ENCODE measurements at places on chromosomes 6 and 20.

- no peak for DNase-seq
Observed at GRCh38 chr6:92188016-92188415, 1231.3 kb downstream of the EPHA7 start.

DNA sequence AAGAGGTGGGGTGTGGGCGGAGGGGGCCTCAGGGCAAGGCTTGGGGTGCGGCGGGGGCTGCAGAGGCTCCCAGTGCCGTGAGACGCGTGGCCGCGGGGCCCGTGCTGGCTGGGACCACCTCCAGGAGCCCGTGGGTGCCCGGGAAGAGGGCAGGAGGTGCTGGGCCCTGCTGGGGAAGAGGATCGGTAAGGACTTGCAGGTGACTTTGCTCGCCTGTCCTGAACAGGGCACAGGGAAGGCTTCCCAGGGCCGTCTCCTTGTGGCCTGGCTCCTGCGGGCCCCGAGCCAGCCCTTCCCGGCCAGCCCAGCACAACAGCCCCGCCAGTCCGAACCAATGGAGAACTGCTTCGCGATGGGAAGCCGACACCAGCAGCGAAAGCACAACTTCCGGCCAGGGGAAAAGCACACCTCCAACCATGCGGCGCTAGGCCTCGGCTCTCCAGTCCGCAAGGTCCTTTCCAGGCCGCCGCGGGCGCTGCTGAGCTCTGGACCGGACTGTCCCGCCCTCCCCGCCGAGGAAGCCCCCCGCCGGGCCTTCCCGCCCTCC is 32.3 kb downstream of the IRF4 start:
- no peak for DNase-seq

DNA sequence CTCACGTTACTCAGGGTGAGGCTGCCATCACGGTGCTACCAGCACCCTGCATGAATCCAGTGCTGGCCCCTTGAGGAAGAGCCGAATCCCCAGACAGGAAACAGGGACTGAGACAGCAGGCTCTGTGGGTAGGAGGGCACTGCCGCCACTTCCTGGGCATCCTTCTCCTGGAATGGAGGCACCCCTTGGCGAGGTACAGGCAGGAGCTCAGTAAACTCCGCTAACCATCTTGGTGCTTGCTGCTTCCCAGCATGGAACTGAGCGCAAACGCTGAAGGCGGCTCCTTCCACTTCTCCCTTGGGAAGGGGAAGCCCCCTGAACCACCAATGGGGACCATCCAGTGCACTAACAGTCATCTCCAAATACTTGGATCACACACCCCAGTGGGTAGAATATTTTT is 13.5 kb upstream of the CCDC167 start:
- no peak for DNase-seq

DNA sequence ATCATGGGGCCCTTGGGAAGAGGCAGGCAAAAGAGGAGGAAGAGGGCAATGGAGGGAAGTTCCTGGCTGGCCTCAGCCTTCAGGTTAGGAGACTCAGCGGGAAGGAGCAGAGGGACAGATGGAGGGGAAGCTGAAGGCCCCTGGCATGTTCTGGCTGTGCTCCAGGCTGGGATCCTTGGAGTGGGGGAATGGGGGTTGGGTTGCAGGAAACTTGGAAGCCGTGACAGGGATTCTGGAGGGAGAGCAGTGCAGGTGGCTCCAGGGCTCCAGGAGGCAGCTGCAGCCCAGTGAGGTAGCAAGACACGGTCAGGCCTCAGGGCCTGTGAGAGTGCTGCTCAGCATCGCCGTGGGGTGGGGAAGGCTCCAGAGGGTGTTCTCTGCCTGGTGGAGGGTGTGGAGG is 64.6 kb upstream of the SCP2D1 start:
- DNase-seq, result no peak

- no peak for DNase-seq
Observed at GRCh38 chr6:147244832-147245231, 40.6 kb downstream of the STXBP5 start.

DNA sequence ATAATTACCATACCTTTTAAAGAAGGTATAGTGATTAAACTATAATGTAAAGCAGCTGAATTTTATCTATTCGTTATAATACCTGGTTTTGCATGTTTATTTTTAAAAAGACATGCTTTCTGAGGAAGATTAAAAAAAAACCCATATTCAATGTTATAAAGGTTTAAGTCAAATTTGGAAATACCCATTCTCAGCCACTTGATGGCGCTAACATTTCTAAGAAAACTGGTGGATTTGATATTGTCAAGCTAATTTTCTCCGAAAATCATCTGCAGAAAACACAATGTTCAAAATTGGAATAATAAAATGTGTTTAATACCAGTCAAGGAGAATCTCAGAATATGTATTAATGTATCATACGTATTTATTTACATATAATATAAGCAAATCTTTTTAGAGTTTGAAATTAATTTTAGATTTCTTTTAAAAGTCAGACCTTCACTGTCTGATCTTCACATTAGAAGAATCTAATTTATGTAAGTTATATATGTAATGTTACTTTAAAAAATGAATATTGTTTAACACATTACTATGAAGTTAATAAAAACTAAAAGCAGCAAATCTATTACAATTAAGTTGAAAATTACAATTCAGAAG is 35.0 kb downstream of the SHPRH start:
- DNase-seq, result peak; percentile 6

DNA sequence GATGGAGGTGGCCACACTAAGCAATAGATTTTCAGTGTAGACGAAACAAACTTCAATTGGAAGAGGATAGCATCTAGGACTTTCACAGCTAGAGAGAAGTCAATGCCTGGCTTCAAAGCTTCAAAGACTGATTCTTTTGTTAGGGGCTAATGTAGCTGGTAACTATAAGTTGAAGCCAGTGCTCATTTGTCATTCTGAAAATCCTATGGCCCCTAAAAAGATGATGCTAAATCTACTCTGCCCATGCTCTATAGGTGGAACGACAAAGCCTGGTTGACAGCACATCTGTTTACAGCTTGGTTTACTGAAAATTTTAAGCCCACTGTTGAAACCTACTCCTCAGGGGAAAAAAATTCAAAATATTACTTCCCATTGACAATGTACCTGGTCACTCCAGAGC is 226.7 kb downstream of the BCAS1 start:
- DNase-seq, result no peak

GRCh38 chr20:61353261-61354000 is 101.4 kb downstream of the CDH4 start:
- DNase-seq, result peak; percentile 86

GRCh38 chr6:127539272-127539671 is 20.1 kb upstream of the MTCL3 start:
- DNase-seq, result no peak

DNA sequence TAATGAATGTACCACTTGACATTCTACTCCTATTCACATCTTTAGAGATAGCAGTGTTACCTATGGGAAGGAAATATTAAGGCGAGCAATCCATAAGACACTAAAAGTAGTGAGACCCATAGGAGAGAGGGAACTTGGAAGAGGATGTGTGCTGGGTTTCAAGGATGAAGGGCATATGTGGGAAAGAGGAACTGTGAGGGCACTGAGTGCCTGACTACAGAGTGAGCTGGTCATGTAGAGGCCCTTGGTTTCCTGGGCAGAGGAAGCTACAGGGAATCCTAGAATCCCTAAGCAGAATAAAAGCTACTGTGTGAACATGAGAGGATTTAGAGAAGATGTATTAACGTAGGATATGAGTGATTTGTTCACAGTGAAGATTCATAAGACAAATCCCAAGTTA is 262.8 kb downstream of the FARS2 start:
- DNase-seq, result no peak

- DNase-seq, result no peak
Observed at GRCh38 chr6:142458836-142459235, 157.0 kb downstream of the ADGRG6 start.

- DNase-seq, result peak; percentile 45
Observed at GRCh38 chr6:2103765-2104523, 141.5 kb downstream of the GMDS start.

DNA sequence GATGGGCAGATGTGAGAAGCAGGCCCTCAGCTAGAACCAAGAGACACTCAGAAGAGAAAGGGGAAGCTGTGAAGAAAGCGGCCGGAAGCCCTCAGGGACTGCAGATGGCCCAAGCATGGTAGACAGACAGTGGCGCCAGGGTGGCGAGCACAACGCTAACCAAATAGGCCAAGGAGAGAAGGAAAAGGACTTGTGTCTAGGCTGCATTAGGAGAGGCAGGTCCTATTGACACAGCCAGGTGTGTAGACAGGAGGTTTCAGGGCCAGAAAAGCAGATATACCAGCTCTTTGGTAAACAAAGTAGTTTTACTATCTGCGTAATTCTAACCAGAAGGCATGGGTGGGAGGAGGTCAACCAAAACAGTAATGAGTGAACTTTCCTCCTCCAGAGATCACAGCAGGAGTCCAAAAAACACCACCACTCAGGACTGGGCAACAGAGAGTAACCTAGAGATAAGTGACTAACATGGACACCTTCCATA is 15.8 kb upstream of the MAP7 start:
- no peak for DNase-seq

- DNase-seq, result peak; percentile 90
Observed at GRCh38 chr6:20811109-20811761, 277.0 kb downstream of the CDKAL1 start.

GRCh38 chr6:159045801-159046200 is 1.0 kb upstream of the TAGAP start:
- DNase-seq, result no peak

DNA sequence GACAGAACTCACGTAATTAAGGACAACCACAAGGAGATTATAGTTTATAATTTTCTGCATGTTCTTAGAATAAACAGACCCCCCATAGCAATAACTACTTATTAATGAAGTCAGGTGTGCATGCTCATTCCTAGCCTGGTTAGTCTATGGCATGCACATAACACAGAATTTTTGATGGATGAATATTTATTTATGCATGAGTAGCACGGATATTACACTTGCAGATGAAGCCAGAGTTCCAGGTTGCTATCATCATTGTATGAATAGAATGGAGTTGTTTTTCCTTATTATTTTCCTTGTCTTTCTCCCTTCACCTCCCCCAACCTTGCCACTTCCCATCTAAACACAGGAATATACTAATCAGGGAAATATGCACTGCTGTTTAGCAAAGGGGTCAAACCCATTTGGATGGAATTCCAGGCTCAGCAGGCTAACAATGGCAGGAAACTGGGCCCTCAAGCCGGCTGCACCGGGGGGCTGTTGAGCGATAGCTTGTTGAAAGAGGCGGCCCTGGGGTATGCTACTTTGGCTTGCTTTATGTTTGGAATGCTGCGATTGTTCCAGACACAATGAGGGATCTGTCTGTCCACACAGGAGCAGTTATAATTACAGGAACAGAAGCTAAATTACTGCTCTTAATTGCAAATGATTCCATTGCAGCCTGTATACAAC is 112.6 kb downstream of the TMEM170B start:
- DNase-seq, result no peak

DNA sequence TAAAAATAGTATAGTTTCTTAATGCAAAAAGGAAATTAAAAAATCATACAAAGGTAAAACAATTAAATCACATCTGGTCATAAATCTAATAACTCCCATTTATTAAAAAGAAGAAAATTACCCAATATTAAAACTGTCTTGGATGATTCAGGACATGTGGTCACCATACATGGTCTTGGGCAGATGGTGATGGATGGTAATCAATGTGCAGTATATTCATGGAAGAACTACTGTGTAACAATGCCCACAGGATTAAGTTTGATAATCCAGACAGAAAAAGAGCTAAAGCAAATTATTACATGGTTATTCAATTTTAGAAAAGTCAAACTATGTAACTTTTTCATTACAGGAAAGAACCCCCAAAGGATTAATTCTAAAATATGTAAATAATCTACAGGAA is 480.6 kb downstream of the QKI start:
- no peak for DNase-seq

DNA sequence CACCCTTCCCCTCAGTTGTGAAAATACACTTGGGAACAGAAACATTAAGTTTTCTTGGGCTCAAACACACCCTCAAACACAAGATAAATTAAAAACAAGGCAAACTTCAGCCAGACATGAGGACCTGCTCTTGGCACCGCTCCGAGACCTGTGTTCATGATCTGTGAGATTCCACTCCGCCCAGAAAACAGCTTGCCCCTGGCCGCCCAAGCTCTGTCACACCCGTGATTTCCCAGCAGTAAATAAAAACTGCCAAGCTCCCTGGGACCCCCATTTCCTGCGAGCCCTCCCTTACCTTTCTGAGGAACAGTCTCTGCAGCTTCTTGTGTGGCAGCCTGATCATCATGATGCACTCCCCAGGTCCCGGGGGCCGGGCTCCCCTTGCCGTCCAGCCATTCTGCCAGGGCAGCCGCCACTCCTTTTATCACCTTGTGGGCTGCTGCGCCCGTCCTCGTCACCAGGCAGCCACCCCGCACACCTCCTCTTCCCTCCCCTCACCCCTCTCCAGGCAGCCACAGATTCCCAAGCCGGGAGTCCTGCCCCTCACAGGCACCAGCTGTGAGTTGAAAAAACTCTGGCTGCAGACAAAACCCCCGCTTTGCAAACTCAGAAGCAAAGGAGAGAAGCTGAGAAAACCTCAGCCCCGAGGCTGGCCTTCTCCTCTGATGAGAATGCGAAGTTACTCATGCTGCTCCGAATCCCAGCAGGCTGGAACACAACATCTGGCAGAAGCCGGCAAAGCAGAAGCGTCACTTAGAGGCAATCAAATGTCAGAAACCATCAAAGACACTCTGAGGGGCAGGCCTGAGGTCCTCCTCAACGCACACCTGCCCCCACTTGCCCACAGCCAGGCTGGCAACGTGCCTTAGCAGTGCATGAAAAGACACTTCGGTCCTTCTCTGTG is 130.4 kb upstream of the RPS6KA2 start:
- peak; percentile 44 for DNase-seq

DNA sequence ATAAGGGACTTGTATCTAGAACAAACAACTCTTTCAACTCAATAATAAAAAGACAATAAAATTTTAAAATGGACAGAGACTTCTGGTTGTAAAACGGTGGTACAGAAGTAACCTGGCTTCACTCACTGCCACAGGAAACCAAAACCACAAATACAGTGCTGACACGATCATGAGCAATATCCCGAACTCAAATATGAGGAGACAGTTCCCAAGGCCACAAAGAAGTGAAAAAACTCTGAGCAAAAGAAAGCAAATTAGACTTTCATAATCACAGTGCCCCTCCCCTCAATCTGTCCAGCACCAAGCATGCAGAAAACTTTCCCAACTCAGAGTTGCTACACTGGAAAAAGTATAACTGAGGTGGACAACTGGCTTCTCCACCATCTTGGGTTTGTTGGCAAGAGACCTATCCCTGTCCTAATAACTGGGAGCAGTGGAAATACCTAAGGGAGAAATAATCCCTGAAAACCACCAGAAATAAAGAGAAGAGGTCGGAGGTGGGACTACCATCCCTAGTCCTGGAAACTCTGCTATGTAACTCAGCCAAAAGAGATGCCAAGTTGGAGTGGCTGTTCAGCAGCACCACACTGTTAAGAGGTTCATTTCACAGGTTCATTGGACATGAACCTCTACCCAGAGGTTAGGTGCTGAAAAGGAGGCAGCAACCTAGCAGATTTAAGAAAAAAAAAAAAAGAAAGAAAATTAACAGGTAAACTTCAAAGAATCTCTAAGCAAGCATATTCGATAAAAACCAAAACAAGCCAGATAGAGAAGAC is 55.5 kb downstream of the REV3L start:
- DNase-seq, result peak; percentile 61

DNA sequence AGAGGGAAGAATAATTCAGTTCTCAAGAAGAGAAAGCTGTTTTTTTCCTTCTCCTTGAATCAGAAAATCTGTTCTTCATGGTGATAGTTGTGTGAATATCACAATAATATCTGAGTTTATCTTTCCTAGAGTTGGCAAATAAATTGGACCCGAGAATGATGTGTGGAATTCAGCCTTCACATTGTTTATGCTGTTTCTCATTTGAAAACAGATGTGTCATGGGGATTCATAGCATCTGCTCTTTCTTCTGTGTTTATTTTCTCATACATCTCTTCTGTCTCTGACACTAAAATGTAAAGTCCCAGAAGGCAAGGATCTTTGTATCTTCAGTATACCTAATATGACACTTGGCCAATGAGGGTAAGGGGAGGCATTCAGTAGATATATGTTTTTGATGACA is 103.6 kb upstream of the SGK1 start:
- no peak for DNase-seq
